ENCODE measurements at places on chromosomes 3 and 15.

GRCh38 chr3:126497956-126498355 lies 19.6 kb downstream of the UROC1 start:
- DNase-seq, result no peak

- no peak for DNase-seq
Measured at GRCh38 chr3:62672988-62673313, 202.3 kb downstream of the CADPS start.

- no peak for DNase-seq
Measured at GRCh38 chr15:65773386-65774111, 18.5 kb downstream of the DENND4A start.

- no peak for DNase-seq
Measured at GRCh38 chr3:184553385-184553784, 8.2 kb upstream of the EPHB3 start.

DNA sequence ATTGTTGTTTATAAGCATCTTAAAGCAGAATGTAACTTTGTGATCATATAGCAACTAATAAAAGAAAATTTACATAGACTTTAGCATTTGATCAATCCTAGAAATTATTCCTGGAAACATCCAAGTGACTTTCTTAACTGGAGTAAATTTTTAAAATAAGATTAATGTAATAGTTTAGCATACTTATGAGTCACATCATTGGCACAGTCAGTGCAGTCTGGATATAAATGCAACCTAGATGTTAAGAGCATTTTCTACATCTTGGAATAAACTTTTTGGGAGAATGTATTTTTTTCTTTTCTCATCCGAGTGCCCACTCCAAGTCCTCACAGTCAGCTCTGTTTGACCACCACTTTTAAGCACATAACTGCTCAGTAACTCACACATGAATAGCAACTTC lies 324.6 kb upstream of the PLSCR5 start:
- DNase-seq, result no peak

DNA sequence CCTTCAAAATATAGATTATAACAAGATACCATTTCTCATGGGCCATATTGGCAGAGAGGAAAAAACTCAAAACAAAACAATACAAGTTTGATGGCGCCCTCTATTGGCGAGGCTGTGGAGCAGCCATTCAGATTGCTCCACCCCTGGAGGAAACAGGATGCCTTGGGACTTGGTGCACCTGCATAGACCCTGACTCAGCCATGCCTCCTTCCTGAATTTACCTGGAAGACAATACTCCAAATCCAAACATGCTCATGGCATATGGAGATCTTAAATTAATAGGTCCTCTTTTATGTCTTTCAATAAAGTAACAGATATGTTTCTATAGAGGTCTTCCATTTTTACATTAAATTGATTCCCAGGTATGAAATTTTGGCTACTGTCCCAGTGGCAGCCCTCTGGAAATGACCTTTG lies 90.0 kb downstream of the APBA2 start:
- no peak for DNase-seq

GRCh38 chr15:26179906-26180305 lies 316.8 kb upstream of the ATP10A start:
- DNase-seq, result no peak

DNA sequence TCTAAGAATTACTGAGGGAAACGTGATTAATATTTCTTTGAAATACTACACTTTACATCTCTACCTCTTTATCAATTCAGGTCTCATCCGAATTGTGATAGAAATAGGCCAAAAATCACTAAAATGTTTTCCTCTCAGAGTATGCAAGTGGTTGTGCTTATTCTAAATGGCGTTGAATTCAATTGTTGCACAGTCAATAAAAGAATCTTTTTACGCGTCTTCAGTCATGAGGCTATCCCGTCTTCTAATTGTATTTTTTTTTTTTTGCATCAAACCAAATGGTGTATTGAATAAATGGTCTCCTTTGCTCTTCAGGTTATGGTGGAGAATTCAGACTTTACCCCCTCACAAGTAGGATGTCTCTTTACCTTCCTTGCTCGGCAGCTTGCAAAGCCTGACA lies 112.6 kb downstream of the VPS8 start:
- DNase-seq, result no peak

- DNase-seq, result no peak
Measured at GRCh38 chr3:185760550-185760949, 64.3 kb downstream of the IGF2BP2 start.

DNA sequence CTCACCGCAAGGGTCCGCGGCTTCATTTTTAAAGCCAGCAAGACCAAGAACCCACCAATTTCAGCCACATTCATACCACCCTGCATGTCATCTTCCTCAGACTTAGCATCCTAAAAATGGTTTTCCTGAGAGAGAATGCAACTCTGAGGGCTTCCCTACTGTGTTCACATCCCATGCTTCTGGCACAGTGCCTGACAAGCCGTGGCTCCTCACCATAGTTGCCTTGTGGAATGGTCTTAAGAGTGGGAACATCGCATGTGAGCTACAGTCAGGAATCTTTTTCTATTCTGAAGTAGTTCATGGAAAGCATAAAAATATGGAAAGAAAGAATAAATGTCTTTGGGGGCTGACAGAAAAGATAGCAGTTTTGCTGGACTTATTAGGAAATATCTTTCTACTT lies 120.3 kb downstream of the RAP2B start:
- DNase-seq, result no peak

GRCh38 chr3:157578181-157578580 lies 75.0 kb upstream of the VEPH1 start:
- DNase-seq, result no peak

GRCh38 chr15:58475573-58476524 lies 44.1 kb downstream of the LIPC start:
- DNase-seq, result no peak

- no peak for DNase-seq
Measured at GRCh38 chr3:60756241-60757030, 494.8 kb downstream of the FHIT start.

- no peak for DNase-seq
Measured at GRCh38 chr15:61892140-61892539, 168.1 kb downstream of the VPS13C start.

DNA sequence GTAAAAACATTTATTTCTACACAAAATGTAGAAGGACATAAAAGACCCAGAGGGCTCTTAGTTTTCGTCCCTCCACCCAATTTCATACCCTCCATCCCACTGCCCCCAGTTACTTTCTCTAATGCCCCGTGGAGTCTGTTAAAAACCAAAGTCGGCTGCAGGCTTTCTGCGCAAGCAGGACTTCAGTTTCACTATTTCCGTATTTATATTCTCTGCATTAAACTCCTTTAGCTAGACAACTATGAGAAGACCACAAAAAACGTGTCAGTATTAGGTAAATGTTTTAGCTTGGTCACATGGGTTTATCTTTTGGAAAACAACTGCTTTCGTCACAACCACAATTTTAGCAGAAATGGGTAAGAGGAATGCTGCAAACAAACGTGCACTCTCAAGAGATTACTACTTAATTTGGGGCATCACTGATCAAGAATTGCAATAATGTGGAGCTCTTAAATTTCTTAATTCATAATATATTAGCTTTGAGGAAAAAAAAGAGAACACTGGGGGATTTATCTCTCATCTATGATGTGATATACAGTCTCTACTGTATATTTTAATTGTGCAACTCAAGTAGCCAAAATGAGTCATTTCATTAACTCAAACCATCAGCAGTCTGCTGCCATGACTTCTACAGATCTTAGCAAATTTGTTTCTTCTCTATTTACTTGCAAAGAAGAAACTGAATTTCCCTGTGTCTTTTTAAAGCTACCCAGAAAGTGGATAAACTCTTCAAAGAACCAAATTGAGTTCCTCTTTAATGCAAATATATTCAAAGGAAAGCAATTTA lies 740 bp upstream of the NSMCE3 start:
- DNase-seq, result no peak

DNA sequence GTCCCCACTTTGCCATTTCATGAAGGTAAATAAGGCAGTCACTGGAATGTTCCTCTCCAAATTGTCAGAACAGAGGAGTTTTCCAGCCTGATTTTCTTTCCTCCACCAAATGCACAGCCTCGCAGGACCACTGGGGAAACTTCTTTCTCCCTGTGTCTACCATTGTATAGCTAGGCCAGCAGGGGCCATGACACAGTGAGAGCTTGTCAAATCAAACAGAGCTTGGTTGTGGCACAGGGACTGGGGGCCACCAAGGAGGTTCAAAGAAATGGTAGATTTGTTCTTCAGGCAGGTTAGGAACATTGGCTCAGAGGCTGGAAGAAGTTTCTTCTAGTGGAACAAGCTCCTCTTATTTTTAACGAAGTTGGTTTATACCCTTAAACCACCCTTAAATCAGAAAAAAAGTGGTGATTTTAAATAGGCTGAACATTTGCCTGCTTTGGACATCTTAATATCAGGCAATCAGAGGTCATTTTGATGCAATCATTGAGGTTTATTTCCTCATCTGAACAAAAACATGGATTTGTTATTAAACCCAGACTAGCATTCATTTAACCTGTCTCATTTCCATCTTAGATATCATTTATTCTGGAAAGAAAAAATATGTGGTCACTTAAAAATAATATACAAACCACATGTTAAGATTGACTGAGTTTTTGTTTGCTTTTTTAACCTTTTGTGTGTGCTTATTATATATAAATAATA lies 105.6 kb downstream of the GTPBP8 start:
- DNase-seq, result no peak

DNA sequence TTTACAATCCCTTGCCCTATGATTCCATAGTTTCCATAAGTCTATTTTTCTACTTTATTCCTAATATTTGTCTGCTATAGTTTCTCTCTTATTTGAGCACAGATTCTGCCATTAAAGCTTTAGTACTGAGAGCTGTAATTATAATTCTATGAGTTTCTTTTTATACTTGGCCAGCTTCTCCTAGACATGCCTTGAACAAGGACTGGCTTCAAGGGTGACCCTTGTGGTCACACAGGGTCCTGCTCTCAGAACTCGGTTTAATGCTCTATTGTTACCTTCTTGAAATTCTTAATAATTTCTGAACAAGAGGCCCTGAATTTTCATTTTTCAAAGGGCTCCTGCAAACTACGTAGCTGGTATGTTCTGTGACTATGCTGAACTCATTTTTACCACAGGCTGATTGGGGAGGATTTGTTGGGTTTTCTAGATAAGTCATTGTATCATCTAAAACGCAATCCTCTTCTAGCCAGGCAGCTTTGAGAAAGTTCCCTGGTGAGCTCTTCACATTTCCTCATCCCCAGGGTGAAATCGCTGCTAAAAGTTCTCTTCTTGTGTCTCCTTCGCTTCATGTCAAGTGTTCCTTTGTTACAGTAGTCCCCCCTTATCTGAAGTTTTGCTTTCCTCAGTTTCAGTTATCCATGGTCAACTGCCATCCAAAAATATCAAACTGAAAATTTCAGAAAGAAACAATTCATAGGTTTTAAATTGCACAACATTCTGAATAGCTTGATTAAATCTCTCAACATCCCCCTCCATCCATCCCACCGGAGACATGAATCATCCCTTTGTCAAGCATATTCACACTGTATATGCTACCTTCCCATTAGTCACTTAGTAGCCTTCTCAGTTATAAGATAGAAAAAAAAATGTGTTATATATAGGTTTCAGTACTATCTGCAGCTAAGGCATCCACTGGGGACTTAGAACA lies 12.6 kb upstream of the PLCL2 start:
- DNase-seq, result no peak

GRCh38 chr15:79965846-79966630 lies 5.0 kb downstream of the BCL2A1 start:
- DNase-seq, result no peak

GRCh38 chr3:28586325-28586724 lies 237.7 kb upstream of the AZI2 start:
- DNase-seq, result no peak

- DNase-seq, result no peak
Measured at GRCh38 chr3:39097716-39098472, 9.5 kb downstream of the GORASP1 start.

DNA sequence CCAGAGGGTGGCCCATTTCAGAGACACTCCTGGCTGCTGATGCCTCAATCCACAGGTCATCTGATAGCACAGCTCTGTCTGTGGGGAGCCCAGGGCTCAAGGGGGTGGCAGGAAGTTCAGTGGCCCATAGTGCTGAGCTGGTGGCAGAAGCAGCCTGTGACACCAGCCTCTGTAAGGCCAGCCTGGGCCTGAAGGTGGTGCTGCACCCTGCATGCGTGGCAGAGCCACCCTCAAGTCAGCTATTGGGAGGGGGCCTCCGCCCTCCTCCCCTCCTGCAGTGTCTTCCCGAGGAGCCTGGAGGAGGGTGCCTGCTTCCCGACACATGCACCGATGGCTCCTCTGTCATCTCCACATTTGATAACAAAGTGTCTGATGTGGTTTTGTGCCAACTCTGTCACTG lies 3.0 kb downstream of the PLA1A start:
- DNase-seq, result no peak

GRCh38 chr15:33910741-33911140 lies 57.6 kb upstream of the CHRM5 start:
- DNase-seq, result no peak

GRCh38 chr3:9422712-9423424 lies 25.5 kb downstream of the SETD5 start:
- DNase-seq, result peak; percentile 79

DNA sequence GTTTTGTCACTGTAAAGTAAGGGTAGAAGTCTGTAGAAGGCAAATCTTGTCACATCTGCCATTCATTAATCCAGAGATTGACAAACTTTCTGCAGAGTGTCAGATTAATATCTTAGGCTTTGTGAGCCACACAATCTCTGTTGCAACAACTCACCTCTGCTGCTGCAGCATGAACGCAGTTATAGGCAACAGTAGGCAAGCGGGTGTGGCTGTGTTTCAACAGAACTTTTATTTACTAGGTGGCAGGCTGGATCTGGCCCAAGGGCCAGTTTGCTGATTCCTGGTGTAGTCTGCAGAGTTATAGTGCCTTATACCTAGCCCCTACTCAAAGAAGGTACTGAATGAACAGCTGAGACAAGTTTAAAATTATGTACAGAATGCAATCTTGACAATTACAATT lies 396.7 kb downstream of the FOXP1 start:
- DNase-seq, result no peak

DNA sequence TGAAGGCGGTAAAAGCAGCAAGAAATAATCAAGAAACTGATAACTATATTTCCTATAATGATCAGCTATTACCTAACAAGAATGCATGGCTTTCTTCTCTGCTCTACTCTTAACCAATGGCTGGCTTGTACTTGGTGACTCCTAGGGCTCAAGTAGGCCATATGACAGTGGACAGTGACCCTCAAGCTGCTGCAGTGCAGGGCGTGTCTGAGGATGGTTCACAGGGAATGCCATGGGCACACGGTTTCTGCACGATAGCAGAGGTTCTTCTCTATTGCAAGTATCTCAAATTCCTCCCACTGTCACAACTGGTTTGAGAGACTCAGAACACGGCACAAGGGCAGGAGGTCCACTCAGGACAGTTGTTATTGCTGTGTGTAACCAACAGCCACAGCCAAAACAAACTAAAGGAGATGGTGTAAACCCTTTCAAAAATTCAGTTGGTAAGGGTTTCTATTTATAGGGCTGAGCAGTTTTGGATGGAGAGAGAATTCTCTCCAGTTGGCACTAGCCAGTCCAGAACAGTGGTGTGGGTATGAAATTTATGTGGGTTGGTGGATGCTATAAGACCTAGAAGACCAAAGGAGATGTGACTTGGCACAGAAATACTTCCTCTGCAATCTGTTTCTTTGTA lies 103.2 kb upstream of the ST8SIA2 start:
- no peak for DNase-seq

GRCh38 chr3:177251755-177252154 lies 54.5 kb upstream of the TBL1XR1 start:
- DNase-seq, result no peak

- peak; percentile 56 for DNase-seq
Measured at GRCh38 chr3:169771497-169772304, 1.5 kb upstream of the MYNN start.
